Activated T-cell treated with anti-CD3 and anti-CD28 coated beads, Interleukin-2, amount 50 U/mL, for 48 hours (primary cell): ENCODE measurements at places on chromosomes 1 and 21.

DNA sequence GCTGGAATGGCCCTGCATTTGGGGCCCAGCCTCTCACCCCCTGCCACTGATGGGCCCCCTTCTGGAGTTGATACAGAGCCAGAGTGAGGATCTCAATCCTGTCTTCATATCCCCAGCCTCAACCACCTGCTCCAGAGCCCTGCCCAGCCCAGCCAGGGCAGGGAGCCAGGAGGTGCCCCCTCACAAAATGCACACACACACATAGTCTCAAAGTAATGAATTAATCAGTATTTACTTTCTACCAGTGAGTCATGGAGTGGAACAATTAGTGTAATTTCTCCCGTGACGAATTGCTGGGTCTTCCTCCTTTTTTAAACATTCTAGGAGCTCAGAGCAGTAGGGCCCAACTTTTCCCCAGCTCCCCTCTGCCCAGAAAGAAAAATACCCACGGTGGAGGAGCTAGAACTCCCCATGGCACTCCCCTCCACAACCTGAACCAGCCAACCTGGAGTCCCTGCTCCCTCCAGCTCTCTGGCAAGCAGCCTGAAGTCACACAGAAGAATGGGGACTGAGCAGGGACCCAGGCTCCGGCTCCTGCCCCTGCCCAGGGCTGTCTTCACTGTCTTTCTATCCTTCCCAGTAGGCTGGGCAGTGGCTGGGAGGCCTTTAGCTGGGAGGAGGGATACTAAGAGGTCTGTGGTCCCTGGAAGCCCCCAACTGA lies 29.3 kb downstream of the SDC3 start:
- no peak for DNase-seq

DNA sequence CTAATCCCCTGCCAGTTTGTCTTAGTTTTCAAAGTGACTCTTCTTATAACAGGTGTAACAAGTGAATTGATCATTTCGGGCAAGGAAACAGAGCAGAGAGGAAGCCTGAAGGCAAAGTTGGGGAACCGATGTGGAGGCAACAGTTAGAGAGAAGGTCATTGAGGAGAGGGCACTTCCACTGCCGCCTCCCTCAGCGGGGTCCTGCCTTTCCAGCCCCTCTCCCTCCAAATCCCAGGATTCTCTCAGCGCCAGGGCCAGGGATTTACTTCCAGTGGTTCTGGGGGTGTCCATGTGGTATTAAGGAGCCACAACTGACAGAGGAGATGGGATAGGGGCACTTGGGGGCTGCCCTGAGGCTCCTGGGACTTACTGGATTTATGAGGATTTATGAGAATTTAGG lies 39.7 kb upstream of the PDE9A start:
- DNase-seq = no peak

- no peak for DNase-seq
These were observed 3.5 kb downstream of the GORAB start for GRCh38 chr1:170535418-170535817.

DNA sequence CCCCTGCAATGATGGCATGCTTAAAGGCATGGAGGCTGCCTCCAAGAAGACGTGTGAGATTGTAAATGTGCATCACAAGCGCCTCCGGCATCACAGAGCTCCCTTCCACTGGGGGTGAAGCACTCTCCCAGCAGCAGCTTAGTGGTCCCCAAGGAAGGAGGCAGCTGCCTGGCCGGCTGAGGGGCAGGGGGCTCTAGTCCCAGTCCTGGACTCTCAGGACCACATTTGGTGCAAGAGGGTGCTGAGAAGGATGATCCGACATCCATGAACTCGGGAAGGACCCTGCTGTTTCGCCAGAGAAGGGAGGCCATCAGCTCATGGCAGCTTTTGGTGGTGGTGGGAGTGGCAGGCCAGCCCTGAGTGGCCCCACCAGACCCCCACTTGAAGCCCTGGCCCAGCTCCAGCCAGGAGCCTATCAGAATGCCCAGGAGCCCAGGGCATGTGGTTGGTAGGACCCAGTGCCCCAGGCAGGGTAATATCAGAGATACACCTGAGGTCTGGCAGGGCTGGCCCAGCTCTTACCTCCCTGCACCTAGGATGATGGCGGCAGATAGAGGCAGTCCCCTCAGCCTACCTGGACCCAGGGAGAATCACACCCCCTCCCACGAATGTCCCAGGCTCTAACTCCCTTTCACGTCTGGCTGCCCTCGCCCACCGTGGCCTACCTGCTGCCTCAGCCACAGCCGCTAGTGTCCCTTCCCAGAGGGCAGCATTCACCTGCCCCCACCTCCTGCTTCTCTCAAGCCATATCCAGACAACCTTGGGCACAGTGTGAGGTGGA lies 2.4 kb upstream of the WNT9A start:
- DNase-seq = peak; percentile 15

GRCh38 chr1:170660871-170661645 lies 2.9 kb upstream of the PRRX1 start:
- no peak for DNase-seq

DNA sequence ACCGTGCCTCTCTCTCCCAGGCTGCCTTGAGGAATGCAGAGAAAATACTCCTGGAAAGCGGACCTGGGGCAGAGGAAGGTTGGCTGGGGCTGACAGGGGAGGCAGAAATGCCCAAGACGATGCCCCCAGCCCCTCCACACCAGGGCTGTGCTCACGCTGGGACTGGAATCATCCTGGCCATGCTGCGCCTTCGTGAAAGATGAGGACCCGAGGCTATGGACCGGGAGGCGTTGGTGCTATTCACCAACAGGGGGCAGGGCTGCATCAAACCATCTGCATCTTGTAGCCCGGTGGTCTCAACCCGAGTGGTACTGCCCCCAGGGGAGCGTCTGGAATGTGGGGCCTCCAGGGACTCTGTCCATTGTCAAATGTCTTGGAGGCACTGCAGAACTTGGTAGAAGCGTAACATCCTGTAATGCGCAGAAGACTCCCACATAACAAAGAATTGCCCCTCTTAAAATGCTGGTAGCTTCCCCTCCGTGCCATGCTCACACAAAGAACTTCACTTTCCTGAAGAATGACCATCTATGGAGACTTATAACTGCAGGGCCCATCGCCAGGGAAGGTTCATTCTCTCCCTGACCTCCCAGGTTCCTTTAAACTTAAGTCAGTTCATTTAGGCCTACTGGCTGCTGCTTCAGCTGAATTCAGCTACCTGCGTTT lies 251.2 kb downstream of the RRAGC start:
- DNase-seq = peak; percentile 42

DNA sequence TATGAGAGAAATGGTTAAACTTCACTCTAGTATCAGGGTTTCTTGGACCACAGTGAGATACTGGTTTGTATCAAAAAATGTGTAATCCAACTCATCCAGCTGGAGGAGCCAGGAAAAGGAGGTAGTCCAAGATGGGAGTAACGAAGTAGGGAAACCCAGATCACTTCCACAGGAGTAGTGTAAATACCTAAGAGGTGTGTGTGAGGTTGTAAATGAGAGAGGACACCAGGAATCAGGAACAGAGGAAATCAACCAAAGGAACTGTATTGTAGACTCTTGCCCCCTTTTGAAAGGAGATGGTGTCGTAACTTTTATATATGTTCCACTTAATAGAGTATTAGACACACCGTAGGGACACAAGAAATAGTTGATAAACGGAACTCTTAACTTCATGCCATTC lies 19.7 kb upstream of the TLCD4 start:
- DNase-seq = no peak

DNA sequence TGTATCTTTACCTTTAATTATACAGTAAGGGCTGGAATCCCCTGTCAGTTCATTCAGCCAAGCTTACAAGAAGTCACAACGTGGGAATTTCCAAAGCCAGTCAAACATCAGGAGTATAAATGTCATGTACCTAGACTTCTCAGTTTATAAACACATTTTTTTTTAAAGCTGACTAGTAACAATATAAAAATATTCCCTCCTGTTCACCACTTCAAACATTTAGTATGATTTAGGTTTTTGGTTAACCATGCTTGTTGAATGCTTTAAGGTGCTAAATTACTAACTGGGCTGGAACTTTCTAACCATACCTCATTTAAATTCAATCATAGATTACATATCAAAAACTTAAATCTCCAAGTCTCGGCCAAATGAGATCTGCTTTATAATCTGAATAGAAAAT lies 44.0 kb downstream of the JAK1 start:
- no peak for DNase-seq

DNA sequence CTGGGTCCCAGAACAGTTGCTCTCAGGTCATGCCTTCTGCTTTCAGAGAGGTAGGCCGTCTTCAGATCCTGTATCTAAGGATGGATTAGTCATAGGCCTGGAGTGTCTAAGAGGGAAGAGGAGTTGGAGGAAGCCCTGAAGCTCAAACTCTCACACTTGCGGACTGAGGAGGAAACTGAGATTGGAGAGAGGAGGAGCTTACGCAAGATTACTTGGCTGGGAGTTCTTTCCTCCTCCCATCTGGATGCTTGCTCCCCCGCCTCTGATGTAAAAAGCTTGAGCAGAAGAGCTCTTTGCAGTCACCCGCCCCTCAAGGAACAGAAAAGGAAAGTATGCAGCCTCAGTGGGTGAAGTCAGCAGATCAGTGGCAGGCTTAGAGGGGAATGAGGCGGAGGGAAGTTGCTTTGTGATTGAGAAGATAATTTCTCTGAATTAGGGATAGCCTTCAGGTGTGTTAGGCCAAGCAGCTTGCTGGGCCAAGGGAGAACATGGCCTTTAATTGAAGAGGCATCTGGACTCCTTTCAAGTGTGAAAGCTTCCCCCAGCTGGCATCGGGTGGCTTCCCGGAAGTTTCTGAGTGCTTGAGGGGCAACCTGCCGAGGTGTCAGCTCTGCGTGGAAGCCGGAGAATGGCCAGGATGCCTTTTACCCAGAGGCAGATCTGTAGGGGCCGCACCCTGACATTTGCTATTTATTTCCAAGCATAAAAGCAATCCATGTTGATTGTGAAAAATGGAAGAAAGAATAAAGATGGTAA lies 6.6 kb downstream of the ADORA1 start:
- DNase-seq = no peak

DNA sequence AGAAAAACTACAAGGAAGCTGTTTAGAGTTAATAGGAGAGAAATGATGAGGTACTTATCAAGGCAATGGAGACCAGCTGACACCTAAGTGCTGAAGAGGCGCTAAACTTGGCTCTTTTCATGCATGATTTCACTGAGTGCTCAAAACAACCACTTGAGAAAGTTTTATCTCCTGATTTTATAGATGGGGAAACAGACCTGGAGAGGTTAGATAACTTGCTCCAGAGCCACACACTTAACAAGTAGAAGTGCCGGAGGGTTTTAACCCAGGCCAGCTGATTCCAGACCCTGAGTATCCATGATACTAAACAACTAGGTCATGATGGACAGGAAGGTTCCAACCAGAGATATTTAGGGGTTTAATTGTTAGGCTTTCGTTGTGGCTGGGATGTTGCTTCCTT lies 25.9 kb downstream of the UBE2U start:
- no peak for DNase-seq

- DNase-seq = peak; percentile 53
These were observed 800 bp downstream of the DR1 start for GRCh38 chr1:93346421-93346993.

- DNase-seq = no peak
These were observed 24.3 kb downstream of the PTGS2 start for GRCh38 chr1:186655876-186656275.

- no peak for DNase-seq
These were observed 16.7 kb upstream of the TTLL10 start for GRCh38 chr1:1157033-1157365.

GRCh38 chr1:95854457-95854856 lies 620.4 kb downstream of the RWDD3 start:
- DNase-seq = no peak

DNA sequence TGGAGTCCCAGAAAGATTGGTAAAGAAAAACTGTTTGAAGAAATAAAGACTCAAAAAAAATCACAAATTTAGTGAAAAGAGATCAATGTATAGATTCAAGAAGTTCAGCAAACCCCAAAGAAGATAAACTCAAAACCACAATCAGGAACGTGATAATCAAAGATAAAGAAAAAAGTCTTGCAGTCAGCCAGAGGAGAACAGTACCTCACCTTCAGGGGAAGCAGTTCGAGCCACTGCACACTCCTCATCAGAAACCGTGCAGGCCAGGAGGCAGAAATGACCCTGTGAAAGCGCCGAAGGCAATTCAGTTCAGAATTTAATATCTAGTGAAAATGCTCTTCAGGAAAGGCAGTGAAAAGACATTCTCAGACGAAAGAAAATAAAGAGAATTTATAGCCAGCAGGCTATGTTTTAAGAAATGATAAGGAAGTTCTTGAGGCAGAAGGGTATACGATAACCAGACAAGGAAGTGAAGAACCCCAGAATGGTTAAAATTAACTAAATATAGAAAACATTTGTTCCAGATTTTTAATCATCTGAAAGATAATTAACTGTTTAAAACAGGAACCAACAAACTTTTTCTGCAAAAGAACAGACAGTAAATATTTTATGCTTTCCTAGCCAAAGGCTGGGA lies 13.5 kb upstream of the SUMO3 start:
- DNase-seq = no peak

GRCh38 chr21:42509244-42509643 lies 4.4 kb upstream of the SLC37A1 start:
- peak; percentile 13 for DNase-seq

DNA sequence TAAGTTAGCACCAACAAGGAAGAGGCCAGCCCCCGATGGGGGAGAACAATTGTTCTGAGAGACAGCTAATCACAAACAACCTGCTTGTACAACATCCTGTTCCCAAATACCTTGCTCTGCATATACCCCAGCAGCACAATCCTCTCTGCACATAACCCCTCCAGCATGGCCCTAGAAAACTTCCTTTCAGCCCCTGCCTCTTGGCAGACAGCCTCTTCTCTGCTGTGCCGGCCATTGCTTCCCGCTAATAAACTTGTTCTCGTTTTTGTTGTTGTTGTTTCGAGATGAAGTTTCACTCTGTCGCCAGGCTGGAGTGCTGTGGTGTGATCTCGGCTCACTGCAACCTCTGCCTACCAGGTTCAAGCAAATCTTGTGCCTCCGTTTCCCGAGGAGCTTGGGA lies 392.7 kb downstream of the SMYD3 start:
- no peak for DNase-seq

GRCh38 chr1:96880626-96881025 lies 159.0 kb downstream of the PTBP2 start:
- no peak for DNase-seq

- DNase-seq = no peak
These were observed 175.8 kb downstream of the DHRS3 start for GRCh38 chr1:12442217-12442616.

GRCh38 chr1:220875260-220875659 lies 4.0 kb upstream of the HLX start:
- DNase-seq = no peak

DNA sequence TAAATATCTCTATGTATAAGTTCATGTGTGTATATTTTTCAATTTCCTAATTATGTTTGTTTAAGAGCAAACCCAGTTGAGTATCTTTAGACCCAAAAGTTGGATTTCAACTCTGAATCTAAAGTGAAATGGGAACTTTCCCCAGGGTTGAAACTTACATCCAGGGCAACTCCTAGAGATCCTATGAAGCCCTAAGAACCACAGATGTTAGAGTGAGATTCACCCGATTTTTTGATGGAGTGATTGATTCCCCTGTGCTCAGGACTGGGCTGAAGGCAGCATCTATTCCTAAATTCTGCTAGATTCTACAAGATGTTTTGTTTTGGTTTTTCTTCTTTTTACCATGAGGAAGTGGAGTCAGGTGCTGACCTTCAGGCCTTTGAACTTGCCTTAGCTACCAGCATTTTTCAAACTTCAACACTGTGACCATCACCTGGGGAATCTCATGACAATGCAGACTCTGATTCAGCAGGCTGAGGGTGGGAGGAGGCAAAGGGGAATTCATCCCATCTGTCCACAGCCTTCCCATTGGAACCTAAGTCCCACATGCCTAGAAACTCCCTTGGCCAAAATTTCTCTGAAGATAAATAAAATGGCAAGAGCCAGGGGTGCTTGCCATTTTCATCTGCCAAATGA lies 145.5 kb downstream of the ETS2 start:
- DNase-seq = no peak
